ENCODE measurements at places on chromosomes 12 and 14.

GRCh38 chr14:75579882-75580281 is 1.5 kb downstream of the FLVCR2 start:
- no peak for DNase-seq

- no peak for DNase-seq
Measured at GRCh38 chr14:75138492-75138891, 11.6 kb upstream of the NEK9 start.

- DNase-seq, result no peak
Measured at GRCh38 chr14:95964901-95965300, 74.3 kb upstream of the C14orf132 start.

DNA sequence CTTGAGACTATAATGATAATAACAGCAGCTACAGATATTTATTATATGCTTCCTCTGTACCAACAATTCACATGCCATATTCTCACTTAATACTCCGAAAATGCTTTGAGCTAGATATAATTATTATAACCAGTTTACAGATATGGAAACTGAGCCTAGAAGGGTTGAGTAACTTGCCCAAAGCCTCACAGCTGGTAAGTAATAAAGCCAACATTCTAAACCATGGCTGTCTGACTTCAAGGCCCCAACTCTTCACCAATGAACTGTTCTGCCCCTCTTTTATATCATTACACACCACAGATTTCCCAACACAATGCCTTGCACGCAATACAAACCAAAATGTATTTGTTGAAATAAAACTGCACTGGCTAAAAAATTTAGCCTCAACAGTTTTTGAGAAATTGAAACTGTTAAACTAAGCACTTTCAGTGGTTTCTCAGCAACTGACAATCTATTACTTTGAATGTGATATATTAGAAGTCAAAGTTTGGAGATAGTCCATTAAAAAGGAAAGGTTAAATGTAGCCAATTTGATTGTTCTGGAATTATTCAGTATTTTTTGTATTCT is 222.5 kb upstream of the ARHGAP5 start:
- DNase-seq, result no peak

GRCh38 chr12:18430425-18431048 is 169.2 kb downstream of the PIK3C2G start:
- DNase-seq, result no peak

DNA sequence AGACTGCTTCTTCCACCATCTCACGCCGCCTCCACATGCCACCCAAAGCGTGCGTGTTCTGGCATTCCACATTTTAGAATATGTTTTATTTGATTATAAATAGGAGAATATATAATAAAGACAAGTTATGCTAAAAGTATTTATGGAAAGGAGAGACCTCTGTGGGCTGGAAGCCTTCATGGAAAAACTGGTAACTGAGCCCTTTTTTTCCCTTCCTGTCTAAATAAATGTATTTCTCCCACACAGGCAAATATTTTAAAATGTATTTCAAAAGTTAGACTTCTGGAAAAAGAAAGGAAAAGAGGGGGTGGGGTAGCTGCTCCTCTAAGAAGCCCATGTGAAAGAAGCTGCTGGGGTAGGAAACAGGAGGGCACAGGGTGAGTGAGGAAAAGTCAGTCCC is 16.1 kb upstream of the NR4A1 start:
- DNase-seq, result no peak

GRCh38 chr12:108080363-108080762 is 48.7 kb upstream of the WSCD2 start:
- no peak for DNase-seq

GRCh38 chr14:69726761-69727511 is 40.0 kb upstream of the SRSF5 start:
- peak; percentile 87 for DNase-seq

DNA sequence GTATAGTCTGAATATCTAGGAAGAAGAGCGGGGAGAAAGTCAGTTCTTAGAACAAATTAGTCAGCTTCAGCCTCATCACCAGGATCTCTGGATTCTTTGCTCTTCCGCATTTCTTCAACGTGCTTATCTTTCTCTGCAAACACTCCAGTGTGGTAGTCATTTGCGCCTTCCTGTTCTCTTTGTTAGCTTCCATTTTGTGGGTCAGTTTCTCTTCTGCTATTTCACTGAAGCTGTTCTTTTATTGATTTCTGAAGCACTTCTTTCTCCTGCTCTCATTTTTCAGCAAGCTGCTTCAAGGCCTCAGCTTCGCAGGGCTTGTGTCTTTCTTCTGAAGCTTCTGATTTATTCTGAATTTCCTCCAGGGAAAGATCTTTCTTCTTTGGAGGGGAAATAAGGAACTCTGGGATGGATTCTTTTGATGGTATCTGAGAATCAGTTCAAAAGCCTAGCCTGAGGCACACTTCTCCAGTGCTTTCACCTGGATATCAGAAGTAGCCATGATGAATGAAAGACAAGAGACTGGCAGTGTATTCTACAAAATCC is 13.5 kb downstream of the AMN1 start:
- DNase-seq, result no peak

DNA sequence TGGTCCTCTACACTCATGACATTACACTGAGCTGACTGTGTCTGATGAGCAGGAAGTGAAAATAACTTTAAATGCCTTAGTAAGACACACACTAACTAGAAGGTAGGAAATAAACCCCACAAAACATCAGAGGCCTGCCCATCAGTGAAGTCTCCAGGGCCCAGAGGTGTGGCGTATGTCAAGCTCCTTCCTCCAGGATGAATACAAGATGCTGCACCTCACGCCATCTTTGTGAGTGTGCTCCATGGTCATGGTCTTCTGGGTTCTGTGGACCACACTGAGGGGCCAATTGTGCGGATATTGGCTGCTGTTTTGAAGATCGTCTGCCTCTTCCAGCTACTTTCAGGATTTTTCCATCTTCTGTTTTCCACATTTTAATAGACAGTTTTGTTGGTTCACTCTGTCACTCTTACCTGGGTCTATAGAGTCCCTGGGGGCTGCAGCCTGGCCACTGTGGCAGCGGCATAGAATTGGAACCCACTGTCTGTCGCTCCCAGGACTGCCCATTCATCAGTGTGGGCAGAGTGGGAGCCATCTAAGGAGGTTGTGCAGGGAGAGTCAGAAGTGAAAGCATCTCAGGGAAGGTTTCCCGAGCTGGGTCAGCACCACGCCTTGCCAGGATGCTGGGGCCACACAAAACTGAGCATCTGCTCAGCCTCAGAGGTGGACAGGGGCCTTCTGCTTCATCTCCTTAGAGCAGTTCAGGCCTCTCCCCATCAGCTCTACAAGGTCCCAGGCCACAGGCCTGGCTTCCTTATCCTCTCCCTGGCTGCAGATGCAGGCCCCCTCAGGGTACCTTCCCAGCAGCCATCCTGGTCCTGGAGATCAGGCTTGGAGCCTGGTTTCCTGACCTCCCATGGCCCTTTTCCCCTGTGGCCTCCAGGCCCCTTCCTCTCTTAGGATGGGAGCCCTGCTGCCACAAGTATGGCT is 57.5 kb upstream of the C14orf180 start:
- DNase-seq, result no peak

DNA sequence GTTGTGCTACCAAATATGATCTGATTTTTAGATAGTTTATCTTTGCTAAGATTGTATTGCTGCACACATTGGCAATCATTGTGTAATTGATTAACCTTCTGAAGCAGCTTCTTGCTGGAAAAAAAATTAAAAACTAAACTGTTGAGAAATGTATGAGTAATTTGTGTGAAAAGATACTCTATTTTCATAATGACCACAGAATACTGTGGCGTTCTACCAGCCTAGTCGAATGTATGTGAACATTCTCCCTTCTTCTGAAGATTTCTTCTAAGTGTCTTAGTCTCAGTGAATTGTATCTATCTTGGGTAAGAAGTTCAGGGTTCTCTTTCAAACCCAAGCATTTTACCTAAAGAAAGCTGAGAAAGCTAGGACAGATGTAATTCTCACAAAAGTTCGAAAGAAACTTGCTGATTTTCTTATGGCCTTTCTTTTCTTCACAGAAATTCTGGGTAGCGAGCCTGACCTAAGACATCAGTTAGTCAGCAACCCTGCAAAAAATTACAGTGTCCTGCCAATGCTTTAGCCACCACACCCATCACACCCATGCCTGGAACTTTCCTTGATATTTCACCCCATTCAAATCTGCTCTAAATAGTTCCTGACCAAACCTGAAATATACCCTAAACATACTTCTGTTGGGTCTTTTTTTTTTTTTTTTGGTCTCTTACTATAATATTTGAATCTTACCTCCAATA is 27.1 kb upstream of the C12orf71 start:
- no peak for DNase-seq

DNA sequence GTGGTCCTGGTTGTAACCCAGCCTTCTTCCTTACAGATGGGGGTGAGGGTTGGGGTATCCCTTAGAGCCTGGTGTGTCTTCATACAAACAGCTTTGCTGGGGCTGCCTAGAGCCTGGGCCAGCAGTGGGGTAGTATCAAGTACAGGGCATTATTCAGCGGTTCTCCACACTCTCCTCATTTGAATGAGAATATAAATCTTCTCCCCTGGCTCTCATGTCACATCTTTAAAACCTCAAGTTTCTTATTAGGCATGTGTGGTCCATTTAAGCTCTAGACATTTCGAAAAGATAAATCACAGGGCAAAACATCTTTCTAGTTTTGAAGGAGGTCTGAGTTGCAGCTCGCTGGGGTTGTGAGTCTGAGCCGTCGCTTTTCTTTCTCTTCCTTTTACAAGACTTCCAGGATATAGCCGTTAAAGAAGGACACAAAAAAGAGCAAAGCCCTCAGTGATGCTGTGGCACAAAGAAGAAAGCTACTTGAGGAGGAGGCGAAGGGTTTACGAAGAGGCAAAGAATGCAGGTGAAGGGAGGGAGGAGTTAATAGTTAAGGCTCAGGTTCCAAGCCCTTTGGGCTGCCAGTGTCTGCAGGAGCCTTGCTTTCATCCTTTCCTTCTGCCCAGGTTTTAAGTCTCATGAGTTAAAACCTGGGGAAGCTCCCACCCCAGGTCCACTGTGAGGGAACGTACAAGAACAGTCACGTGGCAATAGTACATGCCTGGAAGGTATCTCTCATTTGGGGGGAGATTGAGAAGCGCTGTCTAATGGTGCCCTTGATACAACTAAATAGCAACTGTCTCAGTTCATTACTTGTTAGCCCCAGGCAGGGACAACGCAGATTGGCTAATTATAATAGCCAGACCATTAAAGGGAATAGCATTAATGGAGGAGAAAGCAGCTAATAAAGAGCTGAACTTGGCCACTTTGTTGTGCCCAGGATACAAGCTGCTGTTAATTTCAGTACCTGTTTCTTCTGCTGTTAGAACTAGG is 94.2 kb downstream of the ETV6 start:
- no peak for DNase-seq

- no peak for DNase-seq
Measured at GRCh38 chr12:28235015-28235414, 44.8 kb downstream of the CCDC91 start.

- no peak for DNase-seq
Measured at GRCh38 chr14:33592297-33592696, 358.6 kb downstream of the EGLN3 start.

GRCh38 chr14:32494609-32495434 is 165.7 kb downstream of the AKAP6 start:
- DNase-seq, result no peak
